ENCODE measurements at places on chromosomes 12 and 14.

DNA sequence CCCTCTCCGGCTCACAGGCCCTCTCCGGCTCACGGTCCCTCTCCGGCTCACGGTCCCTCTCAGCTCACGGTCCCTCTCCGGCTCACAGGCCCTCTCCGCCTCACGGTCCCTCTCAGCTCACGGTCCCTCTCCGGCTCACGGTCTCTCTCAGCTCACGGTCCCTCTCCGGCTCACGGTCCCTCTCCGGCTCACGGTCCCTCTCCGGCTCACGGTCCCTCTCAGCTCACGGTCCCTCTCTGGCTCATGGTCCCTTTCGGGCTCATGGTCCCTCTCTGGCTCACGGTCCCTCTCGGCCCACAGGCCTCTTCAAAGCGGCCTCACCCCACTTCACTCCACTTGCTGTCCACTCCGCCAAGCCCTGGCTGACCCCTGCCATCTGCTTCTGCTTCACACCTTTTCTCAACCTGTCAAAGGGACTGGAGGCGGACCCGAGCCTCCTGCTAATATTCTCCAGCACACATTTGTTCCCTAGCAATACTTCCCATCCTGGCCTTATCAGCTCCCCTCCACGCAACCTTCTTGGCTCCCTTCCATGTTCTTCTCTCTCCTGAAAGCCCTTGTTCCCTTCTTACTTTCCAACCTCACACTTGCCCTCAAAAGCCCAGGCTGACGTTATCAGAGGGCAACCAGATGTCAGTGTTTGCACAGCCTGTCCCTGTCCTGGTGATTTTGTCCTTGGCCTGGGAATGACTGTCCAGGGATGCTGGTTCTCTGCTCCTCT is 176.7 kb downstream of the CALM1 start:
- DNase-seq: no peak

GRCh38 chr14:100108042-100108825 is 43.0 kb downstream of the EVL start:
- peak; percentile 42 for DNase-seq

DNA sequence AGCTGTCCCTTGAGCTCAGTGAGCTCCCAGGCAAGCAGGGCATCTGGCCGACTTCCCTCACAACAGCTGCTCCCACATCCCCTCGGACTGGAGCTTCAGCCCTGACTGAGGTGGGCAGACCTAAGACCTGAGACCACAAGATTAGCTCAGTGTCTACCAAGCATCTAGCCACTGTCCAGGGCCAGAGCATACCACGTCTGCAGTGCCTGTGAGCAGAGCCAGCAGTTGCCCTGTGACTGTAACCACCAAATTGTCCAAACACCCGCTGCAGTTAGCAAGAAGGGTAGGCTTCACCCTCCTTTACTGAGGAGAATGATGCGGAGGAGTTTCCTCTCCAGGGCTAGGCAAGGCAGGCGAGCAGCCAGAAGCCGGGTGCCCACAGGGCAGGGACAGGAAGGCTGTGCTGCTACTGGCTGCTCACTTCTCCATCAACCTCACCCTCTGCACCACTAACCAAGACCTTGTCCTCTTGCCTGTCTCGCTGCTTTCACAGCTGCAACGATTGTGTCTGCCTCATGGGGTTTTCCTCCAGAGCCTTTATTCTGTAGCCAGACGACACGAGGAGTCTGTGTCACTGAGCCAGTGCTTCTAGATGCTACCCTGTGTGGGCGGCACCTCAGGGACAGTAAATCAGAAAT is 53.9 kb downstream of the ANAPC7 start:
- DNase-seq: no peak

DNA sequence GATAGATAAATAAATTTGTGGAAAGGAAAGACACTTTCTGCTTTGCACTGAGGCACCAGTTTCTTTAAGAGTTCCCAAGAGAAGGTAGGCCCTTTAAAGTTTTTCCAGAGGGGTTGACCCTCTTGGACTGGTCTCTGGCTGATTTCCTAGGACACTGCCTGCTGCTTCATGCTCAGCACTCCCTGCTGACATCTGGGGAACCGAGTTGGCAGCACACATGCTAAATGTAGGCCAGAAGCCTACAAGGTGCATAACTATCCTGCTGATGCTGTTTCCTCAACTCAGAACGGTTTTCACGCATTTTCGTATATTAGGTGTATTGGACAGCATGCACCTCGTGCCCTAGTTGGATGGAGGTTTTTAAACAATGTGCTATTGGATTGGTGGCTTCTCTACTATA is 887.2 kb upstream of the SEL1L start:
- DNase-seq: no peak

DNA sequence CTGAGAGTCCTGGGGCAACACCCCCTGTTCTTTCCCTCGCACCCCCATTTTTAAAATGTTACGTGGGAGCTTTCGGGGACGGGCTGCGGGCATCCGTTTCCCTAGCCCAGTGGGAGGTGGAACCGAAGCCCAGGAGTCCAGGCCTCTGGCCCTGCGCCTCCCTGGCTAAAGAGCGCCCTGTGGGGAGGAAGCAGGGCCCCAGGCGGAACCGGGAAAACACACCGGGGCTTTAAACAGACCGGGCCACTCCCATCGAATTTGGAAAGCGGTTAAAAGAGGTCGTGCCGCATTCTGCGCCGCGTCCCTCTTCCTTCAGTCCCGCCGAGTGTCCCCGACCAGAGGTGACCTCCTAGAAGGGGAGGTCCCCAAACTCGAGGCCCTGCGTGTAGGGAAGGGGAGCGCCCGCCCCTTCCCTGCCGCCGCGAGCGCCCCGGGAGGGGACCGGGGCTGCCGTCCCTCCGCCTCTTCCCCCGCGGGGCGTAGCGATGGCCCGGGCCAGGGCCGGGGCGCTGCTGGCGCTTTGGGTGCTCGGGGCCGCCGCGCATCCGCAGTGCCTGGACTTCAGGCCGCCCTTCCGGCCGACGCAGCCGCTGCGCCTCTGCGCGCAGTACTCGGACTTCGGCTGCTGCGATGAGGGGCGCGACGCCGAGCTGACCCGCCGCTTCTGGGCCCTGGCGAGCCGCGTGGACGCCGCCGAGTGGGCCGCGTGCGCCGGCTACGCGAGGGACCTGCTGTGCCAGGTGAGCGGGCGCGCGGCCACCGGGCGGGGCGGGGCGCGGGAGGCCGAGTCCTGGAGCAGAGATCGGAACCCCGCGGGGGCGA is at the start of gene HHIPL1:
TSS of gene HHIPL1 (plus strand) at position 407 of the 822 bp plus-strand sequence. CDS start at position 486, 79 bp downstream.
- no peak for DNase-seq

GRCh38 chr12:123389560-123390351 is 5.8 kb downstream of the KMT5A start:
- no peak for DNase-seq
